COLO829 (cell line): ENCODE measurements at places on chromosomes 5 and 9.

DNA sequence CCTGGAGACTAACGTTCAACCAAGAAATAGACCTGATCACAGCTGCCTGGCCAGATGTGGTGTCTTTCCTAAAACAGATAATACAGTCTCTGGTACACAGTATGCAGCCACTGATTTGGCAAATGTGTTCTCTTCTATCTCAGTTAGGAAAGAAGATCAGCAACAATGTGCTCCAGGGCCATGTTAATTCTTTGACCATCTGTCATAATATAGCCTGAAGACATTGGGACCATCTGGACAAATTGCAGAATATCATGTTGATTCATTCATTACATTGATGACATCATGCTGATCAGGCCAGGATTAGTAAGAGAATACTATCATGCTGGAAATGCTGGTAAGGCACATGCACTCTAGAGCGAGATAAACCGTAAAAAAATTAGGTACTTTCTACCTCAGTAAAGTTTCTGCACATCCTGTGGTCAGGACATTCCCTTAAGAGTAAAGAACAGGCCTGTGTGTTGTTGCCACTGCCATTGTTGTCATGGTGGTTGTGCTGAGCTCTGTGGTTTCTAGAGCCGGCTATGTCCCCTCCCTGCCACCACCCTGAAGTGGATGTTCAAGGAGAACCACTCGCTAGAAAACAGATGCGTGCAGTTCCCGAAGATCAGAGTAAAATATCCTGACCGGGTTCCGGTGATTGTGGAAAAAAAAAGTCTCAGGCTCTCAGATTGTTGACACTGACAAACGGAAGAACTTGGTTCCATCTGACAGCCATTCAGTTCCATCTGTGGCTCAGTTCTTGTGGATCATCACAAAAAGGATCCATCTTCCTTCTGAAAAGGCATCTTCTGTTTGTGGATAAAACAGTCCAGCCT is 6.4 kb upstream of the JMY start:
- DNase-seq: no peak

GRCh38 chr5:172919525-172920446 is 39.4 kb upstream of the RPL26L1 start:
- DNase-seq: no peak

GRCh38 chr9:110047232-110047954 is 160.6 kb downstream of the C9orf152 start:
- DNase-seq: no peak

DNA sequence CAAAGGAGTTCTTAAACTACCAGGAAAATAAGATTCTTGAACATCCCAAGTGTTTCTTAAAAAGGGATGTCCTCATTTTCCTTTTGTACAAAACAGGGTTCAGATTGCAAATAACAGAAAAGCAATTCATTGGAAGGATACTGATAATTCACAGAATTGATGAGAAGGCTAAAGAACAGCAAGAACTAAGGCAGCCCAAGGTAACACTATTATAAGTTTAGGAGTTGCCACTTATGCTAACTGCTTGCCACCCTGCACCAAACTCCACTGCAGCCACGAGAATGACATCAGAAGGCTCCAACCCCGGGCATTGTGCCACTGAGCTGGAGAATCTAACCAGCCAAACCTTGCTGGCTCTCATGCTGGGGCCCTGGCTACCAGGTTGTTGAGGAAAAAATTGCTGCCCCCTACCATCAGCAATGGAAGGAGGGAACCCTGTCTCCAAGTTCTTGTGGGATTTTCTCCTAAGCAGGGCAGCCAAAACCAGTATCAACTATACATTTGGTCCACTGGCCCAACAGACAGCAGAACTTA is 123.4 kb downstream of the ARL15 start:
- no peak for DNase-seq

- DNase-seq: no peak
Measured at GRCh38 chr9:127935765-127936221, 1.9 kb downstream of the DPM2 start.

GRCh38 chr9:26243029-26243697 is 564.9 kb upstream of the TUSC1 start:
- DNase-seq: no peak

- no peak for DNase-seq
Measured at GRCh38 chr5:133906303-133906702, 62.1 kb downstream of the C5orf15 start.

DNA sequence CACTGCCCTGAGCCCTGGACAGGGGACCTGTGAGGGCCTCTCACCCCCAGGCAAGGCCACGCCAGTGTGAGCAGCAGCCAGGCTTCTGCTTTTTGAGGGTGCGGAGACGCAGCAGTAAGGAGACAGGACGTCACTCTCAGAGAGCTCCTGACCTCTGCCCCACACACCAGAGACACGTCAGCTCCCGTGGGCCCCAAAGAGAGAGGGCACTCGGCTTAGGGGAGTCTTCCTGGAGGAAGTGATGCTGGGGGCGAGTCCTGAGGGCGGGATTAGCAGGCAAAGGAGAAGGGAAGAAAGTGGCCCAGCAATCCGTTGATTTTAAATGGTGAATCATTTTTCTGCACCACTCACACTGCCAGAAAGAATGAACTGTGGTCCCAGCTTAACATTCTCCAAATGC is 24.0 kb upstream of the SLC9A3 start:
- no peak for DNase-seq

DNA sequence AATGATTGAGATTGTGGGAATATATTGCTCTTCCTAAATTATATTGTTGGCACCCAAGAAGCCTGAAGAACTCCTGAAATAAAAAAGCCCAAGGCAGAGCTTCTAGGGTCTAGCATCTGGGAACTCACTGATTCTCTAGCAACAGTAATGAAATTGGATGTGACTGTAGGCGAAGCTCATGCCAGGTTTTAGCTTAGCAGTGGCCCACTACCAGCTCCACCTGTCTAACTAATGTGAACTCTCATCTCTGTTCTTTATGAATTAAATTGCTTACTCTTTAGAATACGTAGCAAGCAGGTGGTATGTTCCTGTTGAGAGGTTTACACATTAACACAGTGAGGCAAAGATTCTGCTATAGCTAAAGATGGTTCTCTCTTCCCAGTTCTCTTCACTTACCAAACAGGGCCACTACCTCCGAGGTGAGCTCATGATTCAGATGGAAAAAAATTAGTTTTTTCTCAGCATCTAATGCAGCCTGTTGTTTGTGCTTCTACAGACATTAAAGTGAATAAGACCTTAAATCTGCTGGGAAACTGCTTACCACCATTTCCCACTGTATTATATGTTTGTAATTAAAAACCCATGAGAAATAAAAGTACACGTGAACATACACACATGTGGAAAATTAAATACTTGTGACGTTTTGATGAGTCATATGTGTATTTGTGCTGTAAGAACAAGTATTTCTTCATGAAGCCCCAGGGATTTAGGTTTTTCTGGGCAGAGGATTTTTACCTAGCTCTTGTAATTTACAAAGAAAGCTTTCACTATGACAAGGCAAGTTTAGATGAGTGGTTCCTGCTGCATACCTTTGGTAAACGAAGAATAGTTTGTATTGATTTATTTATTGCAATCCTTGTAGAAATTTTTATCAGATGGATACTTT is 360.1 kb downstream of the KDM4C start:
- DNase-seq: peak; percentile 8

- peak; percentile 61 for DNase-seq
Measured at GRCh38 chr5:60636001-60636400, 64.0 kb downstream of the DEPDC1B start.

- DNase-seq: no peak
Measured at GRCh38 chr5:67549296-67549618, 352.7 kb upstream of the CD180 start.

- DNase-seq: no peak
Measured at GRCh38 chr5:136166909-136167308, 26.1 kb downstream of the SMIM32 start.

DNA sequence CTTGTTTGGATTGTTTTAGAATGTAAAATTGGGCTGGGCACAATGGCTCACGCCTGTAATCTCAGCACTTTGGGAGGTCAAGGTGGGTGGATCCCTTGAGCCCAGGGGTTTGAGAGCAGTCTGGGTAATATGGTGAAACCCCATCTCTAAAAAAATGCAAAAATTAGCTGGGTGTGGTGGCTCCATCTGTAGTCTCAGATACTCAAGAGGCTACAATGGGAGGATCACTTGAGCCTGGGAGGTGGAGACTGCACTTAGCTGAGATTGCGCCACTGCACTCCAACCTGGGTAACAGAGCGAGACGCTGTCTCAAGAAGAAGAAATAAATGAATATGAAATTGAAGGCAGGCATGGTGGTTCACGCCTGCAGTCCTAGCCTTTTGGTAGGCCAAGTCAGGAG is 21.3 kb downstream of the MAML1 start:
- no peak for DNase-seq

GRCh38 chr9:90078988-90079421 is 474.2 kb downstream of the GADD45G start:
- no peak for DNase-seq

- no peak for DNase-seq
Measured at GRCh38 chr5:134917070-134917815, 12.3 kb downstream of the PCBD2 start.

DNA sequence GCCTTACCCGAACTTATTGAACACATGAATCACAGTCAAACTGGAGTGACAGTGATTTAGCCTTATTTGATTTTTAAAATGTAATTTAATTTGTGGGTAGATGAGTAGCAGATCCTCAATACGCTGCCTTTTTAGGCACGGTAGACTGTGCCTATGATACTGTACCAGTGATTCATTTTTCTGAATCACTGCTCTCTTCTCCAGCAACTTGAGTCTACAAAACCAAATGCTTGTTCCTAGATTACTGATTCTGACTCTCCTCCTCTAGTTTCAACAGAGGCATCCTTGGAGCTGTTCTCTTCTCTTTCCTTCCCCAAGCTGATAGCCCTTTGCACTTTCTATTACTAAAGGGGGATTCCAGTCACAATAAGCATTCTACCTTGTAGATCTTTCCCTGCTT is 94.3 kb upstream of the IL7R start:
- no peak for DNase-seq

GRCh38 chr5:97167435-97167834 is 15.6 kb downstream of the RIOK2 start:
- DNase-seq: no peak

- DNase-seq: no peak
Measured at GRCh38 chr5:50967563-50968355, 301.3 kb downstream of the PARP8 start.

GRCh38 chr5:62305715-62306322 is at the start of gene KIF2A:
Gene KIF2A, plus strand, starts transcription at chr5:62306206. Its CDS starts 267 bp downstream, at chr5:62306473.
- peak; percentile 84 for DNase-seq

DNA sequence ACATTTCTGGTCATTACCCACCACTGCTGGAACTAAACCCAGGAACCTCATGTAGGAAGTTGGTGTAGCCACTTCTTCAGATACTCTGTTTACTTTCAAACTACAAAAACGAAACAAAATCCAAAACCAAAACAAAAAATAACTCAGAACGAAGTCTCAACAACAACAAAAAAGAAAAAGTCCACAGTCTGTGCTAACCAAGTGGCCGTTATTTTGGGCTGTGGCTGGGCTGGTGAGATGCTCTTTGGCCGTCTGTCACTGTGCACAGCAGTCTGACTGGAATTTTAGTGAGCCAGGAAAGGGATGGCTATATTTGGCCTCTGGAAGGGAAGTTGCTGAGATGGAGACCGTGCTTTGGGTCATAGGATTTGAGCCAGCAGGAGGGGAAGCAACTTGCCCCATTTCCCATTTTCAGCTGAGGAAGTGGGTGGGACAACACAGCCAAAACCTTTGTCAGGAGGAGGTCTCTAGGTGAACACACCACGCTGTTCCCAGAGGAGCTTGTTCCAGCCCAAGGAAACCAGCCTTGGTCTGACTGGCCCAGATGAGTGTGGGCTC is 334.1 kb downstream of the ZSWIM6 start:
- no peak for DNase-seq

GRCh38 chr5:39696672-39697398 is 272.1 kb upstream of the DAB2 start:
- DNase-seq: no peak

GRCh38 chr5:34731435-34732232 is 75.5 kb downstream of the RAI14 start:
- no peak for DNase-seq

- DNase-seq: no peak
Measured at GRCh38 chr9:134178394-134178767, 14.0 kb upstream of the RNU6ATAC start.

DNA sequence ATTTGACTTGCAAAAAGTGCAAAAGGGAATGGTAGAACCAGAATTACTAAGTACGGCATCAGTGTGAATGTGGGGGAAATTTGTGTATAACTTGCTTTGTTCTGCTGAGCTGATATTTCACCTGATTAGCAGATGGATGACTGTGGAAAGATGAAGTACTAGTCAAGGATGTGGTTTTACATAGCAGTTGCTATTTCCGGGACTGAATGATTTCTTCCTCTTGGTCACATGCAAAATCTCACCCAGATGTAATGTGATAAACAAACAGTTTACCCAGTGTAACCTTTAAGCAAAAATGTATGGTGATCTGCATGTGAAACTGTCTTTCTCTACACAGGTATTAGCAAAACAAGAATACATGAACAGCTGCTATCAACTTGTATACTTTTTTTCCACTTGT is 46.1 kb downstream of the DCP2 start:
- DNase-seq: no peak

GRCh38 chr9:15249981-15250380 is 57.0 kb downstream of the TTC39B start:
- DNase-seq: no peak

DNA sequence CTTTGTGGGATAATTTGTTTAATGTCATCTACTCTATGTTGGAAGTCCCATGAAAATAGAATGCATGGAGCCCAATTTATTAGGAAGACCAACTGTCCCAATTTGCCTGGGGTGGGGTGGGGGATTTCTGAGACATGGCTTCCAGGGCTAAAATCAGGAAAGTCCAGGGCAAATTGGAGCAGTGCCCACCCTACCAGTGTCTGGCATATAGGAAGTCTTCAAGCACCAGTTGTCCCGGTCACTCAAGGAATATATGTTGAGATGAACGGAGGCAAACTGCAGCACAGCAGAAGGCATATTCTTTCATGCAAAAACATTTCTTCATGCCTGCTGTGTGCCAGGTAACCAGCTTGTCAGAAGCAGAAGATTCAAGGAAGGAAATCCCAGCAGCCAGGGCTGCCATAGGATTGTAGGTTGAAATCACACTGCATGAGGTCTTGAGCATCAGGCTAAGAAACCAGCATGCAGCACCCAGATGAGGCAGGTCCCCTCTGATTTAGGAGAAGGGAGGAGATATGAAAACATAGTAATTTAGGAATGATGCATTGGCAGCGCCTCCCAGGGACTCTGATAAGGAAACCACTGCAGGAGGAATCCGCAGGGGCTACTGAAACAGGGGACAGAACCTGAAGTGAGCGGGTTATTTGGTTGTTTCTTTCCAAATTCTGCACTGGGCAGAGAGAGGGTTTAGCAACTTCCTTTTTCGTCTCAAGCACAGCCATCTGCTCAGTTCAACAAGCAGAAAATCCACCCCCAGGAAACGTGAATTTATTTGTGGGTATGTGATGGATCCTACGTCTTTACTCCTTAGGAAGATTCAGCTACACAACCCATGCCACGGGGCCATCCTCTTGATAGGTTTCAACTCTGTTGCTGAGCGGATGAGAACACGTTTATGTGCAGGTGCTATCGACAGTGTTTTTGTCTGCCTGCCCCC is 112.6 kb upstream of the CPEB4 start:
- no peak for DNase-seq

- peak; percentile 5 for DNase-seq
Measured at GRCh38 chr5:143405063-143405848, 1.8 kb upstream of the NR3C1 start.

- no peak for DNase-seq
Measured at GRCh38 chr5:35947085-35947484, 8.7 kb upstream of the CAPSL start.
